ENCODE measurements at places on chromosomes 3 and 15. TPM values are rescaled to one million over a fixed set of nuclear protein-coding genes. Genes with fewer than 3 reads are reported as not detected.

The RASGRP1 gene
- total RNA-seq: 0.40 TPM

The RARB gene
- 2.9 TPM for total RNA-seq

The GPR149 gene
- not detected for total RNA-seq

The SRGAP3 gene
- total RNA-seq: 11.7 TPM

The NRROS gene
- total RNA-seq: 3.7 TPM

The SLC35G2 gene
- 23.3 TPM for total RNA-seq

The MINDY4B gene
- not detected for total RNA-seq

The ROPN1 gene
- total RNA-seq: 3.0 TPM

The A4GNT gene
- not detected for total RNA-seq

The STX19 gene
- 4.9 TPM for total RNA-seq

The C3orf20 gene
- not detected for total RNA-seq

The EAF2 gene
- 7.1 TPM for total RNA-seq

The BFSP2 gene
- total RNA-seq: not detected

The TTLL13 gene
- total RNA-seq: not detected

The ERC2 gene
- total RNA-seq: not detected

The ACAA1 gene
- 123 TPM for total RNA-seq

The UBR1 gene
- 108 TPM for total RNA-seq

The ZNF774 gene
- total RNA-seq: 12.3 TPM

The TMEM108 gene
- total RNA-seq: not detected

The GOLGA6D gene
- total RNA-seq: not detected

Measured in transverse colon (tissue), 4 donors.